Activated CD4-positive, CD25-positive, alpha-beta regulatory T cell treated with anti-CD3 and anti-CD28 coated beads, Interleukin-2, amount 50 U/mL, for 24 hours (primary cell): ENCODE measurements at places on chromosomes 12 and 14.

DNA sequence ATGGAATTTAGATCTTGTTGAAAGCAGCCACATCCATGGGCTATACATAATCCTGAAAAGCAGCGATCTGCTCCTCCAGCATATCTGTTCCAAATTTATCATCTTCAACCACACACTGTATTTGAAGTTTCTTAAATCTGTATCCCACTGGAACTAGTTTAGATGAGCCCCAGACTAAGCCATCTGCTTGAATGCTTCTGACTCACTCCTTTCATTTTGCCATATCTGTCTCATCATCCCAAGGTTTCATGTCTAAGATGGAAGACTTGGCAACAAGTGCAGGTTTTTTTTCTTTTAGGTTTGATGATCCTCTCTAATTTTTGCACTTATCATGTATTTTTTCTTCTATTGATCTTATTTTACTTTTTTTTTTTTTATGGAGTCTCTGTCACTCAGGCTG, 54.4 kb upstream of the TMEM263 start:
- ATAC-seq: no peak

DNA sequence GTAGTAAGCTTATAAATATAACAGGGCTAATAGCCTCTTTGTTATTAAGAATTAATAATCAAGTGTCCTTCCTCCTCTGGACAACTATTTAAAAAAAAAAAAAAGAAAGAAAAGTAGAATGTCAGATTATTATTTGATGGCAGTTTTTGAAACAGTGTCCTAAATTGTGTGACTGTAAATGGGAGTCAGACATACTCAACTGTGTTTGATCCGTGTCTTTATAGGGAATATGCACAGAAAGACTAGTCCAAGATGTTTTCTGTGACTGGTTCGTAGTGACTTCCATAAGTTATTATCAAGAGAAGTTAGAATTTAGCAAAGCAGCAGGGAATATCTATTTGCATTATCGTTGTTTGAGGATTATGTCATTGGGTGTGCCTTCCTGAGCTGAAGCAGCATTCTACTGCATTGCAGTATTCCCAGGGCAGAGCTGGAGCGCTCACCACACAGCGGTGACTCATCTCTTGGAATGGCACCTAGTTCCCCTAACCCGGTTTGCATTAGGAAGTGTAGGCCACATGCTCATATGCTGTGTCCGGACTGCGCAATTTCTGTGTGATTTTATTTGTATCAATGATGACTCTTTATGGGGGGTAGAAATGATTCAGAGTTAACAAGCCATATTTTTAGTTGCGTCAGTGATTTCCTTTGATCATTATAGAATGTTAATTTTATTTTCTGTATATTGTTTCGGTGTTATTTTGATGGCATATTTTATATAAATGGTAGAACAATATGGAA, 7.9 kb downstream of the DYNC1H1 start:
- no peak for ATAC-seq

DNA sequence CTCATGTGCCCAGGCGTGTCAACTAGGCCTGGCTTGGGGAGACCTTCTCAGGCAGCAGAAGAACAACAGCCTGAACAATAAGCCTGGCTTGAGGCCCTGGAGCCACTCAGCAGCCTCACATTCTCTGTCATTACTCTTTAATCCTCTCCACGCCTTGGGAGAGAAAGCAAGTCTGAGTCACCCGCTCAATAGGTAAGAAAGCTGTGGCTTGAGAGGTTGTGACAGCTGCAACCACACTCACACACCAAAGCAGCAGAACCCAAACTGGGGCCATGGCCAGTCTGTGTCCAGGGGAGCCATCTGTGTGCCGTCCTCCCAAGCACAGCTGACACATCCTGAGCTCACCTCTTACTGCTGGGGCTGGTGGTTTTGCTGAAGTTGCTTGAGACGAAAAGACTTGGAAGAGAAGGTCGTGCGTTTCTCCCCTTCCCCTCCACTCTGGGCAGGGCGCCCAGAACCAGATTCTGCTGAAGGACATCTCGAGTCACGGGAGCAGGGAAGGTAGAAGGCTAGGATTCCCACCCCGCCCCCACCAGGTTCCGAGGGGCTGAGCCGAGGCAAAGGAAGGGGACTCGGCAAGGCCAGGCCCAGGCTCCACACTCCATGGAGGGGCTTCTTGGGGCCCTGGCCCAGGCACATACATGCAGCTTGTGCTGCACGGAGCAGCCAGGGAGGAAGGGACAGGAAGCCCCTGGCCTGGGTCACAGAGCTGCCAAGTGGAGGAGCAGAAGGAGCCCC, 5.5 kb downstream of the TMEM63C start:
- ATAC-seq: no peak

GRCh38 chr14:67199016-67199415, 9.8 kb downstream of the GARIN2 start:
- ATAC-seq: no peak

- peak; percentile 46 for ATAC-seq
Observed at GRCh38 chr12:117148642-117149041, 41.6 kb downstream of the FBXO21 start.

GRCh38 chr12:64918344-64918743, 93.9 kb downstream of the TBC1D30 start:
- ATAC-seq: no peak

DNA sequence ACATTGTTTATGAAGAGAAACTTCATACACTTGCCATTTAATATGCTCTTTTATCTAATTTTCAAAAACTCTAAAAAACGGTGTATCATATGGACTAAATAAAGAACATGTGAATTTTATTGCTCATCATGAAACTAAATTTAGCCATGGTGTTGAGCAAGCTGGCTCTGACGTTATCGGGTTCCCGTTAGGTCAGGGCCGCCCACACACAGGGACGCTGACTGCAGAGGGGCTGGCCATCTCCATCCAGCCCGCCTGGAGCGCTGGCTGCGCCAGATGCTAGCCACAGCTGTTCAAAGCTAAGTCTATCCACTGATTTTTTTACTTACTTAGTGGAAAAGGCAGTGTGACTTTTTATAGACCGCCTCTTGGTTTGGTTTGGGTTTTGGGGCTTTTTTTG, 36.5 kb upstream of the DYNC1H1 start:
- no peak for ATAC-seq

DNA sequence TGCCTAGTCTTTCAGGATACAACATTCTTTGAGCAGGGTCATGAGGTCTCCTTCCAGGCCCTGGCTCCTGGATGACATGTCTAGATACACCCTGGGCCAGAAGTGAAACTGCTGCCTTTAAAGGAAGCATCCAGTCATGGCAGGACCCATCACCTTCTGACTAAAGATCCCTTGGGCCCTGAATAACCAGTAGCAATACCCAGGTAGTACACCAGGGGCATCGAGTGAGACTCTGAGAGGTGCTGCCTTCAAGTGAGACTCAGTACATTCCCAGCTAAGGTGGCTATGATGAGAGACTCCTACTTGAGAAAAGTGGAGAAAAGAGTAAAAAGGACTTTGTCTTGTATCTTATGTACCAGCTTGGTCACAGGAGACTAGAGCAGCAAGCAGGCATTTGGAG, 23.5 kb downstream of the OR6C68 start:
- ATAC-seq: no peak

- ATAC-seq: no peak
Observed at GRCh38 chr12:1377117-1377516, 217.3 kb downstream of the FBXL14 start.

DNA sequence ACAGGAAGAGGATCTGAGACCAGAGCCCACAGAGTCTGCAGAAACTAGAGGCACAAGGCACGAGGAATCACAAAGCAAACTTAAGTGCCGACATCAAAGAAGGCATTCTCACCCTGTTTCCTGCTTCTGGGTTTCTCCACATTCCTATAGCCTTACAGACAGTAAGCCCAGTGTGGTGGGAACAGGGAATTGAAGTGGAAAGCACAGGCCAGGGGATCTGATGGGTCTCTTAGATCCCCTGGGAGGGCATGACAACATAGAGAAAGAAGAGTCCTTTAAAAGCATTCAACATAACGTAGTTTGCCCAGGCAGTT, 75.6 kb upstream of the FRMD6 start:
- no peak for ATAC-seq

DNA sequence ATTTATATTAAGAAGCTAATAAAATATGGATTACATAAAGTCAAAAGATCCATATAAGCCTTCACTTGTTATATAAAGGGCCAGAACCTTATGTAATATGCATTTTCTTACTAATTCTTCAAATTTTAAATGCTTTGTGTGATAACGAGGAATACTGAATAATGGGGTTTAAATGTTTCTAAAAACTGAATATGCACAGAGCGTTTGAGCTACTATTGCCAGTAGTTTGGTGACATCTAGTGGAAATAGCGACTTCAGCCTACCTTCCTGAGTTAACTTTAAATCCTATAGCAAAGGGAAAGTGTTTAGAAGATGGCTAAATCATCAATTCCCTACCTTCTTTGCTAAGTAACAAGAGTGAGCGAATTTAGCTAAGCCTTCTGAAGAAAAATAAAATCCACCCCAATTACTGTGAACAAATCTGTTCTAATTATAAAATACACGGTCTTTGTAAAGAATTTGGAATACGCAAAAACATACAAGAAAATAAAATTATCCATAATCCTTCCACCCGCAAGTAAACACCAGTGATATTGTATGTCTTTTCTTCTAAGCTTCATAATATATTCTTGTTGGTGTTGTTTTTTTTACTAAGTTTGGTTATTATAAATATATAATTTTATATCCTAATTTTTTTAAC, 115.5 kb upstream of the G2E3 start:
- ATAC-seq: no peak

DNA sequence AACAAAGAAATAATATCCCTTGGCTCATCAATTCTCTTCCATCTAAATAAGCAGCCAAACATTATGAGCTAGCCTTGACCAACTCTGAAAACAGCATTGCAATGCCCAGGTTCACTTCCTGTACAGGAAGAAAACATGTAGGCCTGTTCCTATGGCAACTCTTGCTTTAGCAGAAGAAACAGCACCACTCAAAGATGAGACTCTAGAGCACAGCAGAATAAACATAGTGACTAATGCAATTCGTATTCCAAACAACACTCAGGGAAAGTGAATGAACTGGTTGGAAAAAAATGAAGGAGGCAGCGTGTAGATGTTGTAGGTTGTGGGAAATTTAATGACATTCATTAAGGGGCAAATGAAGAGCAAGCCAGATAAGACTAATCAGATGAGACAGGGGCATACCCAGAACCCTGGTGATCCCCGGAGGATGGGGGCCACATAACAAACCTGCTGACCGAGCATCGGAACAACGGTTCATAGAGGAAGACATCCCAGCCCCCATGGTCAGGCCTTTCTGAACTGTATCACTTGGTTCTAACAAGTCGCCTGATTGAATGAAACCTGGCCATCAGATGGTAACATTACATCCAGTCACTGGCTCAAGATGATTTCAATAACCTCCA, 9.0 kb downstream of the ARHGDIB start:
- ATAC-seq: peak; percentile 39

DNA sequence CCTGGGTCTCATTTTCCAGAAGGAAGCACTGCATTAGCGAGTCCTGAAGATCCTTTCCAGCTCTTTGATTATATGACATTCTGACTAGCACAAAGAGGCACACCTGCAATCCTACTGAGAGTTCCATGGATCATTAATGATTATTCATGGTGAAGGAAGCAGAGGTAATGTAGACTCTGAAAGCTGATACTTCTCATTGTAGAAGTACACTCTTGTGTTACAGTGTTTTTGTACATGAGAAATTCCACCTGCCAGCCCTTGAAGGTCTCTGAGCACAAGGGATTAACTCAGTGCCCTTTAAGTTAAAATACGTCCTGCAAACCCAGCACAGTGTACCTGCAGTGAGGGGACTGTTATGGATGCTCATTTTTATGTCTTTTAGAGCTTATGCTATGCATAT, 558.8 kb upstream of the FBXO33 start:
- ATAC-seq: no peak

DNA sequence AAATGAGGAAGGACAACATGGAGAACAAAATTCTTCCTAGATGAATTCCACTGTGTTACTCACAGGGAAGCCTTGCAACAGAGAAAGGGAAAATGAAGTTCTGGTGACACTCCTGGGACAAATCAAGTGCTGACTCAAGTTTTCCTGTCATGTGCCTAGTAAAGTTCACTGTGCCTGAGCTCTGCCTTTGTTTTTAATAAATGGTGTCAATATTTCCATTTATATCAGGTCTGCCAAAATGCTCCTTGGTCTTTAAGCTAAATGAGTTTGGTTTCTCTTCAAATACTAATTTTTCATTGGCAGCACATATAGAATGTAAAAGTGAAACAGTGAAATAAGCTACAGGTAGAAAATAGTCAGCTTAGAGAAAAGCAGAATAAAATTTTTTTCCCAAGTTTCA, 33.0 kb downstream of the HIGD1C start:
- ATAC-seq: peak; percentile 62

GRCh38 chr12:122096591-122097149, 18.1 kb downstream of the MLXIP start:
- no peak for ATAC-seq

- no peak for ATAC-seq
Observed at GRCh38 chr14:23406244-23406643, 1.8 kb downstream of the MYH6 start.

DNA sequence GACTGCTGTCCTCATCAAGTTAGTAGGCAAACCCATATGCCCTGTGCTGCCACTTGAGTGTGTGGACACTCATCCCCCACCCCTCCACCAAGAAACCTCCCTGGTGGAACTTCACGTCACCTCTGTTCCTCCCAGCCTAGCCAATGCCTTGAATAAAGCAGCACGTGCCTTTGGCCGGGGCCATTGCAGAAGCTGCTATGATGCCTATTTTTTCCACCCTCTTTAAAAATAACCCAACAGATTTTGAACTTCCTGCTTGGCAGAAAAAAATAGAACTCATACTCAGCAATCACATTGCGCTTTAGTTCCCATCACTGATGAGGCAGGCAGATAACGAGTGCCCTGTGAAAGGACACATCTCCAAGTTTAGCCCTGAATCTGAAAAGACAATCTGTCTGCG, 23.1 kb upstream of the PWP1 start:
- ATAC-seq: no peak

- no peak for ATAC-seq
Observed at GRCh38 chr12:4589941-4590340, 27.9 kb downstream of the DYRK4 start.

- no peak for ATAC-seq
Observed at GRCh38 chr12:6092784-6093722, 31.4 kb downstream of the VWF start.

GRCh38 chr12:53103860-53104305, 597 bp downstream of the SOAT2 start:
- no peak for ATAC-seq

GRCh38 chr14:58659846-58660245, 22.1 kb downstream of the DACT1 start:
- no peak for ATAC-seq

DNA sequence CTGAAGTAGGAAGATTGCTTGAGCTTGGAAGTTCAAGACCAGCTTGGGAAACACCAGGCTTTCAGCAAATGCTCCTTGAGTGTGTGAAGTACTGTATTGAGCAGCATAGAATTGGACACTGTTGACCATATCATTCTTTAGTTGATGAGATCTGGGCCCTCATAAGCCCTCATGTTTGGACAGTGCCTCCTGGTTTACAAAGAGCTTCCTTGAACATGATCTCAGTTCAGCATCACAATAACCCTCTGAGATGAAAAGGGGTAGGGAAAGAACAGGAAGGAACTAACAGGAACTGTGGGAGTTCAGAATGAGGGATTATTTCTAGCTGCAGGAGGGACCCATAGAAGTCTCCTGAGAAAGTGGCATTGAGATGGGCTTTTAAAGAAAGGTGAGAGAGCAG, 153.2 kb downstream of the C12orf75 start:
- no peak for ATAC-seq

GRCh38 chr12:125453751-125454150, 388.5 kb downstream of the AACS start:
- ATAC-seq: no peak
